ENCODE measurements at places on chromosomes 3 and 15.
A peak's percentile ranks its signal among the peaks of the same experiment; 100 is the strongest.

DNA sequence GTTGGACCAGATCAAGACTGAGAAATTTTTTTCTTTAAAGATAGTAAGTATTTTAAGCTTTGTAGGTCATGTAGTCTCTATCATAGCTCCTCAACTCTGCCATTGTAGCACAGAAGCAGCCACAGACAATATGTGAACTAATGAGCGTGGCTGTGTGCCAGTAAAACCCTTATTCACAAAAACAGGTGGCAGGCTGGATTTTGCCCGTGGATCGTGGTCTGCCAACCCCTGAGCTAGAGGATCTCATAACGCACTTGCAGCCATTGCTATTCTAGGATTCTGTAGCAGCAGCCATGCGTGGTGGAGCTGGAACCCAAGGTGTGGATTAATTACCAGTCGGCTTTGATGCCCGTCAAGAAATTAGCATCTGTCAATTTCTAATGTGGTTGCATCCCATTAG, 68.7 kb upstream of the PLXNA1 start:
- DNase-seq = no peak

DNA sequence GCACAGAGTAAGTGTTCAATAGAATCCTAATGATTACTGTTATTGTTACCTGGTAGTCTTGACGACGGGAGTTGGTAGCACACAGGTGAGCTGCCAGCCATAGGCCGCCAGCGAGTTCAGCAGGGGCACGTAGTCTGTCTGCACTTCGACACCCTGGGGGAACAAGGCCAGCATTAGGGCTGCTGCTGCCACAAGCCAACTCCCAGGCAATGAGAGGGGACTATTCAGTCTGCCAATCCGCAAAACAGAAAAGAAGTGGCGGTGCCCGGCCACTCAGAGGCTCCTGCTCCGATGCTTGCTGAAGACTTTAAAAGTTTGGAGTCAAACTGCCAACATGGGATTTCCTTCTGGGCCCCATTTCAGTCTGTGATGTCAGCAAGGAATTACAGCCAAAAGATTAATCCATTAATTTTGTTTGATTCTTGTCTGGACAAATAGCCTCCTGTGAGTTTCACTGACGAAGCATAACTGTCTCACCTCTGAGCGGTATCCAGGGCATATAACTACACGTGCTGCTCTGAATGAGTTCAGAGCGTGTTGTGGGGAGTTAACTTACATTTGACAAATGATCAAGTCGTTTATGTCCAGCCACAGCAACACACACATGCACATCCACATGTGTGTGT, 61.8 kb downstream of the OXNAD1 start:
- no peak for DNase-seq

GRCh38 chr3:151047636-151048035, 37.8 kb upstream of the MED12L start:
- DNase-seq = no peak

GRCh38 chr15:40830884-40831283, 2.4 kb upstream of the PPP1R14D start:
- DNase-seq = no peak

DNA sequence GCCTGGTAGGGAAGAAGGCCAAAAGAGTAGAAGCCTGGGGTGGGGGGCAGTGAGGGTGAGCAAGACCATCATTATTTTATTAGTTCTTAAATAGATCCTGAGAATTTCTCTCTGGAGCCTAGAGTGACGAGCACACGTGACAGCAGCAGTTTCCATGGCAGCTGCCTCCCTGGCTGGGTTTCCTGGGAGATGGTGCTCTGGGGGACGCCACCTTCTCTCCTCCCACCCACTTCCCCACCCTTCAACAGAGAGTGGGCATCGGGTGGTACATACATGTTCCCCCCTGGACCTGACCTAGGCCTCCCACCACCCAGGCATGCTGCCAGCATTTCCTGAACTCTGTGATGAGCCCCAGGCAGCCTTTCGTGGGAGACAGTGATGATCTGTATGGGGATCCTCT, 12.9 kb downstream of the CELF6 start:
- no peak for DNase-seq

GRCh38 chr15:51054535-51054934, 40.2 kb downstream of the TNFAIP8L3 start:
- DNase-seq = no peak

GRCh38 chr15:69579950-69580618, 127.5 kb downstream of the RPLP1 start:
- no peak for DNase-seq

GRCh38 chr3:179447251-179447650, 4.0 kb downstream of the GNB4 start:
- no peak for DNase-seq

- no peak for DNase-seq
Measured at GRCh38 chr3:142987707-142988106, 13.7 kb upstream of the U2SURP start.

GRCh38 chr15:88710027-88710715, 71.4 kb downstream of the ISG20 start:
- no peak for DNase-seq

DNA sequence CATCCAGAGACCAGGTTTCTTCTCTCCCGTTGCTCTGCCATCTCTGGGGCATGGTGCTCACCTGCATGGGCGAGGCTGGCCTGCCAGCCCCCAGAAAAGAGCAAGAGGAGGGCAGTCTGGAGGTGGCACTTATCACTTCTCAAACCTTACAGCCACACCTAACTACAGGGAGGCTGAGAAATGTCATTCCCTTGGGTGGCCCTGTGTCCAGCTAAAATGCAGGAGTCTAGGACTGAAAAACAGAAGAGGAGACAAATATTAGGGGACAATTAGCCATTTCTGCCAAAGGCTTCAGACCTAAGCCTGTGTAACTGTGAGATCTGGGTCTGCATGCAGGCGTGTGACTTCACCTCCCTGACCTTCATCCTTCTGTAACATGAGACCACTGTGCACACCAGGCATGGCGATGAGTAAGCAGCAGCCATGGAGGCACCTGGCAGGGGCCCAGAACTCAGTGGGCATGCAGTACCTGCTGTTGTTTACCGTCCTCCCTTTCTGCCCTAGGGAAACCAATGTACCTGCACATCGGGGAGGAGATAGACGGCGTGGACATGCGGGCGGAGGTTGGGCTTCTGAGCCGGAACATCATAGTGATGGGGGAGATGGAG, 83.4 kb downstream of the MESD start:
- no peak for DNase-seq

- DNase-seq = no peak
Measured at GRCh38 chr3:62527474-62527873, 154.1 kb upstream of the FEZF2 start.

GRCh38 chr15:69715210-69715609, 262.6 kb downstream of the RPLP1 start:
- DNase-seq = no peak

GRCh38 chr3:172552607-172553006, 29.4 kb upstream of the TNFSF10 start:
- no peak for DNase-seq

- peak; percentile 29 for DNase-seq
Measured at GRCh38 chr3:145776782-145777408, 384.1 kb downstream of the PLOD2 start.

DNA sequence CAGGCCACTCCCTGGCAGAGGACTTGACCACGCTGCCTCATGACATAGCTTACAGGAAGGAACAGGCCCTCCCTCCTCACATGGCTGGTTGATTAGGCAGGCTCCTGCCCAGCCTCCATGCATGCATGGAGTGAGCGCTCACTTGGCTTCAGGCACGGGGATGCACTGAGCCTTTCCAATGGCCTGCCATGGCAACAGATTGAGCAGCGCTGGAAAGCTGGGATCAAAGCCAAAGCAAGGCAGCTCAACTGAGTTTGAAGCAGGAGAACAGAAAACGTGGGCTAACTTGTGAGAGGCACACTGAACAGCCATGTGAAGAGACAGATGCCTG, 5.9 kb upstream of the GRAMD2A start:
- DNase-seq = no peak

DNA sequence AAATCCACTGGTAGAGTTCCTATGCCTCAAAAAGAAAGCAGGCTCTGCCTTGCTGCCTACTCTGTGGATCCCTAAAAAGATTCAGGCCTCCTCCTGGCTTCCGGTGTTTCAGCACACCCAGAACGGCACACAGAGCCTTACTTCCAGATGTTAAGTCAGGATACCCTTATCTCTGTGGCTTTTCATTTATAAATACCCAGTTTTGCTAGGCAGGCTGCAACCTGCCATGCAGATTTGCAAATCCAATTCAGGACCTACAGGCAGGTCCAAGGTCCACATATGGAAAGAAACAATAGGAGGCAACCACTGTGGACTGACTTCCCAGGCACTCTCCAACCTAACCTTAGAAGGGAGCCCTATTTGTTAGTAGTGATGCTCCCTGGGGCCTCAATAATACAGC, 30.7 kb downstream of the EFL1 start:
- DNase-seq = no peak

DNA sequence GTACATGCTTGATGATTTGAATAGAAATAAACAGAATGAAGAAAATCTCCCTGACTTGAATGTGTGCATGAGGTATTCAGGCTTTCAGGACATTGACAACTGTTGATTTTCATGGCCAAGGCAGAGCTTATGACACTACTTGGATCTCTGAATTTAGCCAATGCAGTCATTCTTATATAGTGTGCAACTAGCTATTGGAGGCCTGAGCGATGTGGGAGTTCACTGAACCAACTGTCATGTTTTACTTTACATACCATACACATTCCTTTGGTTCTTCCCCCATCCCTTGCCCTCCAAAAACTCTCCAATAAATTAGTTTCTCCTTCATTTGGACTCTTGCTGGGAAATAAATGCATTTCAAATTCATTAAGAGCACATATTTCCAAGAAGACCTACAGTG, 460.4 kb downstream of the RBMS3 start:
- no peak for DNase-seq

- peak; percentile 58 for DNase-seq
Measured at GRCh38 chr3:195221015-195221853, 49.7 kb downstream of the XXYLT1 start.

GRCh38 chr3:170128977-170129431, 52.5 kb downstream of the PHC3 start:
- DNase-seq = no peak

GRCh38 chr3:9809615-9810432, at the start of gene TTLL3:
TSS of gene TTLL3 (plus strand) at chr3:9810262. CDS start at chr3:9810662, 400 bp downstream.
- peak; percentile 63 for DNase-seq

GRCh38 chr15:54815556-54815955, 381.2 kb downstream of the RSL24D1 start:
- no peak for DNase-seq

GRCh38 chr3:168096210-168096652, 507 bp upstream of the GOLIM4 start:
- DNase-seq = peak; percentile 71

All from inflammatory macrophage (primary cell).